NCI-H69 (cell line): ENCODE measurements at places on chromosomes 13 and 19.

DNA sequence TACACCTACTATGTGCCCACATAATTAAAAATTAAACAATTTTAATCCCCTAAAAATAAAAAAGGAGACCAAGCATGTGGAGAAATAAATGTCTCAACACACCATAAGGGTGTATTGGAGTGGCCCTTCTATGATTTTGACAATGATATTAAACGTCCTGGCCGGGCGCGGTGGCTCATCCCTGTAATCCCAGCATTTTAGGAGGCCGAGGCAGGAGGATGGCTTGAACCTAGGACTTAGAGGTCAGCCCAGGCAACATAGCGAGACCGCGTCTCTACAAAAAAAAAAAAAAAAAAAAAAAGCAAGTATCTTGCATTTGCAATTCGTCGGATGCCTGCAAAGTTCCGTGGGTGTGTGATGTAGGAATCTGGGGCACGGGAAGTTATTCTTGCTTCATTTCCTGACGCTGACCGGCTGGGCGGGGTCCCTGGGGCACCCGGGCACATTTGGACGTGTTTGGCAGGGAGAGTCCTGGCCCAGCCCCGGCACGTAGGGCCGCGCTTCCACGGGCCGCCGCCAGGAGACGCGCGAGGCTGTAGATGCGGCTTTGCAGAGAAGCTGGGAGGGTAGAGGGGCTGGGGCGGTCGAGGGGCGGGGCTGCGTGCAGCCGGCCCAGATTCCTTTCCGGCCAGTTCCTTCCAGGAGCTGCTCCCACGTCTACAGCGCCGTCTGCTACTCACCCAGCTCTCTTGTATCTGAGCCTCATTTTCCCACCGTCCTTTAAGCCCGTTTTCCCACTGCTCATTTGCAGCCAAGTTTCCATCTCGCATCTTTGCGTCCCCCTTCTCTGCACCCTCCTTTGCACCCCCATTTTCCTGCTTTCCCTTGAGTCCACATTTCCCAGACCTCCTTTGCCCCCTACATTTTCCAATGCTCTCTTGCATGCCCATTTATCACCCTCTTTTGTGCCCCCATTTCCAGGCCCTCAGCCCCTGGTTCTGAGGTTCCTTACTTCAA is 2.2 kb upstream of the TSPAN16 start:
- peak; percentile 92 for DNase-seq

GRCh38 chr13:50531917-50532899 is 311.3 kb downstream of the DLEU7 start:
- no peak for DNase-seq

GRCh38 chr19:35214766-35215422 is 13.6 kb downstream of the FAM187B start:
- no peak for DNase-seq

DNA sequence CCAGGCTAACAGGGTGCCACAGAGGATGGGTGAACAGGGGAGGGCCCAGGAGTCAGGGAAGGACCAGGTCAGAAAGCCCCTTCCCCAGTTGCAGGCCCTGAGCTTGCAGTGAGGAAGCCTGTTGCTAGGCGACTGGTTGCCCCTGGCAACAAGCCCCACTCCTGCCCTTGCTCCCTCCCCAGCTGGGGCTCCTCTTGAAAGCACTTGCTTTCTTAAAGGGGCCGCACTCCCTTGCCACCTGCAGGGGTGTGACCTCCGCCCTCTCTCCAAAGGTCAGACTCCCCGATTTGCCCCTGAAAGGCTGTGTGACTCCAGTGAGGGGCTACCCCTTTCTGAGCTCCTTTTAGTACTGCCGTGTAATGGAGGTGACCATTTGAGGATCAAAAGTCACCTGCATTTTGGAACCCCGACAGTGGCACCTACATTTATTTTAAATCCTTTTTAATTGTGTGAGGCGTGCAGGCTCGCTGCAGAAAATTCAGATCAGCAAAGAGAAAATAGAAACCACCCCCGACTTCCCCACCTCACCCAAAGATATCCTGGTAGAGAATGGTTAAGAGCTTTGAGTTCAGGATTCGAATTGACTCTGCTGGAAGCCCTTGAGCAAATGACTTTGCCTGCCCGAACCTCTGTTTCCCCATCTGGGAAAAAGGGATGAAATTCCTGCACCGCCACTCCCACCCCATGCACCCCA is 4.8 kb downstream of the FCHO1 start:
- peak; percentile 87 for DNase-seq

DNA sequence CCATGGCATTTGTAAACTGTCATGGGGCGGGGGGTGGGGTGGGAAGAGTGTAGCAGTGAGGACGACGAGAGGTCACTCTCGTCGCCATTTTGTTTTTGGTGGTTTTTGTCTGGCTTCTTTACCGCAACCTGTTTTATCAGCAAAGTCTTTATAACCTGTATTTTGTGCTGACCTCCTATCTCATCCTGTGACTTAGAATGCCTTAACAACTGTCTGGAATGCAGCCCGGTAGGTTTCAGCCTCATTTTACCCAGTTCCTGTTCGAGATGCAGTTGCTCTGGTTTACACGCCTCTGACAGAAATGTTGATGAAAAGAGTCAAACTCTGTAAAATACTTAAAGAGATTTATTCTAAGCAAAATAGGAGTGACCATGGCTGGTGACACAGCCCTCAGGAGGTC is 852.0 kb downstream of the DACH1 start:
- DNase-seq: no peak

GRCh38 chr13:80757694-80758093 is 416.8 kb upstream of the SPRY2 start:
- DNase-seq: no peak

DNA sequence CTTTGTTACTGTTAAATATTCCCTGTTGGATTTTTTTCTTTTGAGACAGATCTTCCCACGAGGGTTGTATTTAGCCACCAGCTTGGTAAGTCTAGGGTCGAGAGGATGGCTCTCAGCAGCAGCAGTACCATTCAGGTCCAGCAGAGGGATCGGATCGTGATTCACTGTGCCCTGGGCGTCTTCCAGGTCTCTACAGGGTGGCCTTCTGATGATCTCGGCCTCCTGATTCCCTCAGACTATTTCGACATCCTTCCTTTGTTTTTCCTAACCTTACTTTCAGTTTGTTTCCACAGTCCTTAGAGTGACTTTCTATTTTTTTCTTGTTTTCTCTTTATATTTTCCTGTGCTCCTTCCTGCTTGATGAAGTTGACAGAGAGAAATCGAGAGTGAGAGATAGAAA is 1436.9 kb downstream of the UQCRFS1 start:
- DNase-seq: no peak

DNA sequence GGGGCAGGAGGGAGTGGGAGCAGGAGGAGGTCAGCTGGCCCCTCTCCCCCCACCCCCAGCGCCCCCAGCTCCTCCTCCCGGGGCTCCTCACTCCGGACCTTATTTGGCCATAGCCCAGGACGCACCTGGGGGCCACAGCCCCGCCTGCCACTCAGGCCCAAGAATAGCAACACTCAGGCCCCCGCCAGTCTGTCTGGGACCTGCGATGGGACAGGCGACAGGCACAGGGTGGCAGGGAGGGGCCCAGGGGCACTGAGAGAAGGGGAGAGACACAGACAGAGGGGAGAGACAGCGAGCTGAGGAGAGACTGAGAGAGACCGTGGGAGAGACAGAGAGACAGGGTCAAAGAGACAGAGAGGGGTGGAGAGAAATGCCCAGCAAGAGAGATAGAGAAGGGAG is 10.2 kb downstream of the JOSD2 start:
- DNase-seq: no peak

DNA sequence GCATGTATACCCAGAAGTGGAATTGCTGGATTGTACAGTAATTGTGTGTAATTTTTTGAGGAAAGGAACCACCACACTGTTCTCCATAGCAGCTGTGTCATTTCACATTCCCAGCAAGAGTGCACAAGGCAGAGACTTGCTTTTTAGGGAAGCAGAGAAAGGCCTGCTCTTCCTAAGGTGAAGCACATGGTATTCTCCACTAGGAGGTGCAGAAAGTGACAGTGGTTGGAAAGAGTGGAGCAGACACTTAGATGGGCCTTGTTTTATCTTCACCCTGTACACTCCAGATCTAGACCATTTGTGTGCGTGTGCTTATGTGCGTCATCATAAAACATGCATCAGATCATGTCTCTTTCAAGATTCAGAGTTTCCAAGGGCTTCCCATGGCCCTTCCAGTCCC is 35.0 kb downstream of the FAM124A start:
- DNase-seq: no peak

- peak; percentile 93 for DNase-seq
Observed at GRCh38 chr13:32951580-32951979, 64.6 kb upstream of the KL start.

- peak; percentile 35 for DNase-seq
Observed at GRCh38 chr13:97460004-97460775, 26.2 kb downstream of the RAP2A start.

DNA sequence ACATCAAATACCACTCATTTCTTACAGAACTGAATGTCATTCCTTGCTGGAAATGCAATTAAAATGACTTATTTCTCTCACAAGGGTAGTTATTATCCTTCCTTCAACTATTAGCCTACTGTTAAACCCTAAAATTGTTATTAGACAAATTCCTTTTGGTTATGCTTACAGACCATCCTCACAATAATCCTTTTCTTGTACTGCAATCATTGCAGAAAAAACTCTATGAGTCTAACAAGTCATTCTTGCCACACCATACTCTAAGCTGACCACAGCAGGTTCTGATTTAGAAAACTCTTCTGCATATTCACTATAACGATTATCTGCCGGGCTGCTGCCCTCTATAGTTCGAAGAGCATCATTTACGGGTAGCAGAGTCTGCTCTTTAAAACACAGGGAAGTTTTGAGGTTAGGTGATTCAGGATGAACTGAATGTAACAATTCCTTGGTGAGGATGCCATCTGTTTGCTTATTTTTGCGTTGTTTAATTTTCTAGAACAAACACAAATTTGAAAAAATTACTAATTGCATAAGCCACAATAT is 38.2 kb downstream of the MTMR6 start:
- peak; percentile 3 for DNase-seq

DNA sequence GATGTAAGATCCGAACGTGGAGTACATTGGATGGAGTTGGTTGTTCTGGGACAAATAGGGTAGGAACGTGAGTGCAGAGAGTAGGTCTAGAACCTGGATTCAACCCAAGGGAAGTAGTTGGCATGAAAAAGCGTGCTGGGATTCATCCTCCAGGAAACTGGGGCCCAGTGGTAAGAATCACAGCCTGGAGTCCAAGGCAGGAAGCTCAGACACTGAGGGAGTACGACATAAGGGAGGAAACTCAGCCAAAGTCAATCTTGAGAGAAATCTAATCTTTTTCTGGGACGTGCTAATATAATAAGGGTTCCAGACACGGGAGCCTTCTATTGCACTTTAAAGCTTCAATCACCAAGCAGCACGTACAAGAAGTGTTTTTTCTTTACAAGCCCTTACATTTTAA is 46.4 kb downstream of the DLEU7 start:
- DNase-seq: no peak

DNA sequence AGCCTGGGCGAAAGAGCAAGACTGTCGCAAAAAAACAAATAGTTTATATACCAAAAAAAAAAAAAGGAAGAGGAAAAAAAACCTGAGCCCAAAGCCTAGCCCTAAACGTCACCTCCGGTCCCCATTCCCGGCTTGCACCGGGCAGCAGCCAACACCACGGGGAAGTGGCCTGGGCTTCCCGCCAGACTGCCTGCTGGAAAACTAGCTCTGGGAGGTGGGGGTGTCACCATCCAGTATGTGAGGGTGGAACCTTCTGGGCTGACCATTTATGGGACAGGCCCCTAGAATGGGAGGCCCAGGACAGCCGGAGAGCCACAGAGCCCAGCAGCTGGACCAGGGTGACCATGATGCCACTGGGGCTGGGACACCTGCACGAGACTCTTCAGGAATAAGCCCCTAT is 37.3 kb downstream of the IL12RB1 start:
- DNase-seq: peak; percentile 50

GRCh38 chr19:33689138-33689746 is 67.5 kb downstream of the CHST8 start:
- DNase-seq: no peak

DNA sequence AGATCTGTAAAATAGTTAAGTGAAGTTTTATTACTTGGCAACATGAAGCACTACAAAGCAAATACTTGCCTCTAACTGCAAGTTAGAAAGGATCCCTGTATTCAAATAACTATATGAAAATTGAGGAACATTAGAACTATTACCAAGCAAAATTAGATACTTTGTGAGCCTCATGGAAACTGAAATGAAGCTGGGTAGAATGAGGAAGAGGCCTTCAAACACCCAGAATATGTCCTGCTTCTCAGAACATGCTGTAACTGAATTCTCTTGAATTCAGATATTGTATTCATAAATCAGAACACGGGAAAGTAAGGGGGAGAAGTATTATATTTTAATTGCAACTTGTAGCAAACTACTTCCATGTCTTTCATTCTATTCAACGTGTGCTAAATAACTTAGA is 947.9 kb downstream of the PCDH17 start:
- no peak for DNase-seq

GRCh38 chr19:1116726-1117581 is 13.2 kb downstream of the GPX4 start:
- DNase-seq: no peak

GRCh38 chr13:101649488-101650126 is 197.1 kb downstream of the ITGBL1 start:
- no peak for DNase-seq

DNA sequence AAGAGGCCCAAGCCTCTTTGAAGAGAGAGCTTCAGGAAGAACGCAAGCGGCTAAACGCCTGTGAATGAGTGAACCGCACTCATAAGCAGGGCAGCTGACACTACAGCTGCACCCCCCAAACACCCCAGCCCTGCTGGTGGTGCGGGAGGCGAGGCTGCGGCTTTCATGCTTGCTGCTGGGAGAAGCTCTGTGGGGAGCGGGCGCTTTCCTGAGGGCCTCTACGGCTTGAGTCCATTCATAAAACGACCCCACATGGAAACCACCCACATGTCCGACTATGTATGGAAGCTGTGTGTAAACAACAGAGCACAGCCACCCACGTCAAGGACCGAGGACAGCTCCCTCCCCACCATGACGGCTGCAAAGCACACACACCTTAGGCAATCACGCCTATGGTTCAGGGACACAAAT is 5.5 kb downstream of the AP3D1 start:
- DNase-seq: no peak

GRCh38 chr13:30032263-30032662 is 181.8 kb upstream of the UBL3 start:
- no peak for DNase-seq

DNA sequence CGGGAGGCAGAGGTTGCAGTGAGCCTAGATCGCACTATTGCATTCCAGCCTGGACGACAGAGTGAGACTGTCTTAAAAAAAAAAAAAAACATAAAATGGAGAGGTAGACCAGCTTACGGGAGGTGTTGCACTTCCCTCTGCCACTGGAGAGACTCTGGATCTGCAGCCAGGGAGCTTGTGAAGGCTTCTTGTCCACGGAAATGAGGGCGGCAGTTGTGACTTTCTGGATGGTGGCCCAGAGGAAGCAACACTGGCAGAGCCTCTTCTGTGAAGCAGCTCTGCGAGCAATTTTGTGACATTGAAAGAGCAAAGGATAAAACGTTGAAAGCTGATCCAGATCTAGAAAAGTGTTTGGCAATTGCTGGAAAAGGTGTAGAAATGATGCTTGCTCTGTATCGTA is 10.4 kb downstream of the SPINT2 start:
- no peak for DNase-seq

- DNase-seq: no peak
Observed at GRCh38 chr19:36377541-36378178, 1.3 kb downstream of the ZFP14 start.

GRCh38 chr13:97280478-97280877 is 58.3 kb downstream of the MBNL2 start:
- DNase-seq: peak; percentile 66

- DNase-seq: peak; percentile 4
Observed at GRCh38 chr13:39448834-39449233, 154.2 kb downstream of the LHFPL6 start.

GRCh38 chr19:3154957-3155736 is 19.3 kb downstream of the GNA15 start:
- DNase-seq: peak; percentile 86

GRCh38 chr19:548886-549830 is 5.3 kb downstream of the GZMM start:
- DNase-seq: peak; percentile 31
